ENCODE measurements at places on chromosomes 3 and 15. TPM values are rescaled to one million over a fixed set of nuclear protein-coding genes. Genes with fewer than 3 reads are reported as not detected.

DNA sequence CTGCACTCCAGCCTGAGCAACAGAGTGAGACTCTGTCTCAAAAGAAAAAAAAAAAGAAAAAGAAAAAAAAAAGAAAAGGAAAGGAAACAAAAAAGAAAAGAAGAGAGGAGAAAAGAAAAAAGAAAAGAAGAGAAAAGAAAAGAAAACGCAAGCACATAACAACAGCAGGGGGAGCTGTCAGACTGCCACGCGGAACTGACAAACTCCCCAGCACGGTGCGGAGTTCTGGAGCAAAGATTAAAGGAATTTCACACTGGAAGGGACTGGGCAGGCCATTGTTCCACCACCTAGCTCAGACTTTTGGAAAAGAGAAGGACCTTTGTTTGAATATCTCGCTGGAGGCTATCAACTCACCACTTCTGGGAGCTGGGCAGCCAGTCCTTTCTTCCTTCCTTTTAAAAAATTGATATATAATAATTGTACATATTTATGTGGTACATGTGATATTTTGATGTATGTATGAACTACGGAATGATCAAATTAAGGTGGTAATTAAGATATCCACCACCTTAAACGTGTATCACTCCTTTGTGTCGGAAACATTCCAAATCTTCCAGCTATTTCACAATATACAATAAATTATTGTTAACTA lies 40.5 kb downstream of the DPPA2 start:
- H3K4me1 ChIP-seq = no peaks in the 10 kb centered on the region
- no peak overlapping the region for H3K4me3 ChIP-seq
- H3K36me3 ChIP-seq = no peaks in the 10 kb centered on the region
- no peaks in the 10 kb centered on the region for H3K27me3 ChIP-seq

- H3K36me3 ChIP-seq = no peaks in the 10 kb centered on the region
- H3K4me1 ChIP-seq = no peaks in the 10 kb centered on the region
- no peak overlapping the region for H3K4me3 ChIP-seq
- H3K27ac ChIP-seq = no peak overlapping the region
- DNase-seq = no peak
Measured at GRCh38 chr3:182739619-182740018, 53.7 kb upstream of the ATP11B start.

DNA sequence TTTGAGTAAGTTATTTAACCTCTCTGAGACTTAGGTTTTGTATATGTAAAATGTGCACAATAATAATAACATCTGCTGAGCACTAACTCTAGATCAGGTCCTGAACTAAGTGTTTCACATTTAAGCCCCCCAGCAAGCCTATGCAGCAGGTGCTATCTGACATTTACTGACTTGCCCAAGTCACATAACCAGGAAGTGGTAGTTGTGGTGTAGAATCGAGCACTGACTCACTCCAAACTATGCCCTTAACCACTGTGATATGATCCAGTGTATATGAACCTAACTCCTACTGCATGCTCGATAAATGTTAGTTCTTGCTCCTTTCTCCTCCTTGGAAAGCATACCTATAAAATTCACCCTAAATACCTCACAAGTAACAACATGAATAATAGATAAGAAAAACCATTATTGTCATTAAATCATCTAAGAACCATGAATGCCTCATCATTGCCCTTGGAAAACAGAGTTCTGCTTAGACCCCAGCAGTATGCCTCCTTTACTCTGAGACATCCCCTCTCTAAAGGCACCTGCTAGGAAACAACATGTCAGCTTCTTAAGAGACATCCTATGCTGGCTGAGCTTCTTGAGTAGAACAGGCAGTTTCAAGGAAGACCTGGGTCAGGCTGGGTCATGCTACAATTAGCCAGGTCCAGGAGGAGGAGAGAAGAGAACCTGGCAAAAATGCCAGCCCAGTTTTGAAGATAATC lies 3.0 kb upstream of the SHC4 start:
- no peak overlapping the region for H3K27ac ChIP-seq
- peaks cover 32% of the 10 kb centered on the region for H3K27me3 ChIP-seq
- no peak for DNase-seq
- H3K4me3 ChIP-seq = no peak overlapping the region
- H3K36me3 ChIP-seq = no peaks in the 10 kb centered on the region

DNA sequence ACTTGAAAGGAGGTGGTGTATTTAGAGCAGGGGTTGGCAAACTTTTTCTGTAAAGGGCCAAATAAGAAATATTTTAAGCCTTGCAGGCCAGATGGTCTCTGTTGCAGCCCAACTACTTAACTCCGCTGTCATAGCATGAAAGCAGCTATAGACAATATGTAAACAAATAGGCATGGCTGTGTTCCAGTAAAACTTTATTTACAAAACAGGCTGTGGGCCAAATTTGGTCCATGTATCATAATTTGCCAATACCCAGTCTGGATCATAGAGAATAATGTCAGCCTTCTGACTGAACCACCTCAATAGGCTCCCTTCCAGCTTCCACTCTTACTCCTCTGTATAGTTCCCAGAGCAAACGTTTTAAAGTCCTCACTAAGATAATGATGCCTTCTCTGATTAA lies 638.8 kb upstream of the CFAP20DC start:
- no peaks in the 10 kb centered on the region for H3K4me1 ChIP-seq
- H3K27ac ChIP-seq = no peak overlapping the region
- no peak overlapping the region for H3K4me3 ChIP-seq
- DNase-seq = no peak
- no peaks in the 10 kb centered on the region for H3K27me3 ChIP-seq

GRCh38 chr3:174951498-174952005 lies 92.4 kb downstream of the NAALADL2 start:
- H3K4me3 ChIP-seq = no peak overlapping the region
- DNase-seq = no peak
- no peaks in the 10 kb centered on the region for H3K4me1 ChIP-seq
- H3K36me3 ChIP-seq = no peaks in the 10 kb centered on the region

DNA sequence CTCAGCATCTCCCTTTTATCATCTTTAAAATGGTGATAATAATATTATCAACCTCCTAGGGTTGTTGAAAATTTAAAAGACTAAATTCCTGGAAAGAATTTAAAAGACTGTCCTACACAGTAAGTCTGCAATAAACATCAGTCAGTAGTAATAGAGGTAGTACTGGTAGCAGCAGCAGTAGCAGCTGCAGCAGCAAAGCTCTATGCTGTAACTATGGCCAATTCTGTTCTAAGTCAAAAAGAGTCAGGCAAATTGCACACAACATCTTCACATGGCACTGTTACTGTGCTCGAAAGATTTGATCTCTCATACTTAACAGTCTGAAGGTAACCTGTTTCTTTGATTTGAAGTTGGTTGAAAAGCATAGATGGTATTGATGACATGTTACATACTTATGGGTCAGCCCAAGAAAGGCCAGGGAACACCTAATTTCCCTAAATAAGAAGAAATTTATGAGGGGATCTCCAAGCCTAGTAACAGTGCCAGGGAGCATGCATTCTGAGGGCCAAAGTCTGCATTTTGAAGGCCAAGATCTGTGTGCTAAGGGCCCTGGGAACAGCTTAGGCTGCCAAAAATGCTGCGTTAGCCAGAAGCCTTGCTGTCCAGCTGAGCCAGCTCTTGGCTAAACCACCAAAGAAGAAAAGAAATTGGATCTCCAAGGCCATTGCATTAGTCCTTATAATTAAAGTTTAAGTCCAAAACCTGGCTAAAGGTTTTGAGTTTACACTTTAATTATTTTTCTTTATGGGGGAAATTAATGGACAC lies 68.2 kb downstream of the SIDT1 start:
- H3K27me3 ChIP-seq = no peaks in the 10 kb centered on the region
- H3K4me1 ChIP-seq = no peaks in the 10 kb centered on the region
- no peak overlapping the region for H3K4me3 ChIP-seq
- DNase-seq = no peak

- no peaks in the 10 kb centered on the region for H3K36me3 ChIP-seq
- H3K27me3 ChIP-seq = no peaks in the 10 kb centered on the region
- no peak overlapping the region for H3K4me3 ChIP-seq
- H3K27ac ChIP-seq = no peak overlapping the region
Measured at GRCh38 chr15:97576929-97577645, 383.4 kb upstream of the ARRDC4 start.

DNA sequence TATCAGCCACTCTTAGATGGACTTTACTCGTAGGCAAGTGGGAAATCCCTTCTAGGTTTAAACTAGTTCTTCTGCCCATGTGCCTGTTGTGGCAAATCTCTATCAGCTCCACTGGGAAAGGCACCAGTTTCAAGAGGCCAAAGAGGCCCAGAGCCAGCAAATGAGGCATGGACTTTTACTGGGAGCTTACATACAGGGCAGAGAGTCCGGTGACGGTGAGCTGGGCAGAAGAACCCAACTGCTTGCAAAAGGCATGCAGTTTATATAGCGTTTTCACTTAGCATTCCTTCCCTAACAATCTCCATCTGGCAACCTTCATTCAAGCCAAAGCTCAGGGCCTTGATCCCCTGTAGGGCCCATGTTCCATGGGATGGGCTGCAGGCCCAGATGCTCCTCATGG lies 93.0 kb upstream of the C3orf80 start:
- no peak overlapping the region for H3K27ac ChIP-seq
- no peaks in the 10 kb centered on the region for H3K27me3 ChIP-seq

- DNase-seq = no peak
- peaks cover 94% of the 10 kb centered on the region for H3K36me3 ChIP-seq
- H3K27me3 ChIP-seq = no peaks in the 10 kb centered on the region
- H3K4me1 ChIP-seq = peaks cover 15% of the 10 kb centered on the region
Measured at GRCh38 chr3:149152420-149152819, 23.0 kb downstream of the HPS3 start.

DNA sequence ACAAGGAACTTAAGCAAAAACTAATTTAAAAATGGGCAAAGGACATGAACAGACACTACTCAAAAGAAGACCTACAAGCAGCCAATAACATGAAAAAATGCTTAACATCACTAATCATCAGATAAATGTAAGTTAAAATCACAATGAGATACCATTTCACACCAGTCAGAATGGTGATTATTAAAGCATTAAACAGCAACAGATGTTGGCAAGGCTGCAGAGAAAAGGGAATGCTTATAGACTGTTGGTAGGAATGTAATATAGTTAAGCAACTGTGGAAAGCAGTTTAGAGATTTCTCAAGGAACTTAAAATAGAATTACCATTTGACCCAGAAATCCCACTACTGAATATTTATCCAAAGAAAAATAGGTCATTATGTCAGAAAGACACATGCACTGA lies 482.2 kb downstream of the SQOR start:
- no peak overlapping the region for H3K27ac ChIP-seq
- H3K36me3 ChIP-seq = no peaks in the 10 kb centered on the region
- H3K4me1 ChIP-seq = no peaks in the 10 kb centered on the region
- no peak for DNase-seq

DNA sequence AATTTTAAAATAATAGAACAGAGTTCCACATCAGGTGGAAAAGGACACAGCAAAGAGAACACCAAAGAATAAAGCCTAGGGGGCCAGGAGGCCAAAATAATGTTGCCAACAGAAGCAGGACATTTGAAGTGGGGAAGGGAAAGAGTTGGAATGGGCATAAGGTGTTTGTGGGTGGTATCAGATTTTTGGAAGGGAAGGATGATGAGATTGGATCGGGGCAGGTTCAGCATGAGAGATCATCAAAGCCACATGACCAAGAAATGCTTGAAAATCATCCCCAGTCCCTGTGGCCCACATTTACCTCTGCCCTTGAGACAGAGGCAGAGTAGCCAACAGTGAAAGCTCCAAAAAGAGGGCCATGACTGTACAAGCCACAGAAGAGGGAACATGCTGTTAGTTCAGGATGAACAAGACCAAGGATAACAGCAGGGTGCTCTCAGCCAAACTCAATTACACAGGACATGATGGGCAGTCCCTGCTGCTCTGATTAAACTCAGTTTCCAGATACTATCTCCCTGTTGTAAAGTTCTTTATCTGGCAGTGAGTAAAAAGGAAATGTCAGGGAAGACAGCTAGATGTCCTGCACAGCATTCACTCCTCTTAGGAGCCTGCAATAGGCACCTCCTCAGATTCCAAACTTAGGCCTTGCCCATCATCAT lies 32.5 kb downstream of the RAB27A start:
- H3K36me3 ChIP-seq = no peaks in the 10 kb centered on the region
- H3K4me1 ChIP-seq = peaks cover 39% of the 10 kb centered on the region
- no peaks in the 10 kb centered on the region for H3K27me3 ChIP-seq
- H3K27ac ChIP-seq = no peak overlapping the region
- DNase-seq = no peak

GRCh38 chr3:39990532-39990931 lies 181.1 kb downstream of the MYRIP start:
- DNase-seq = no peak
- no peak overlapping the region for H3K4me3 ChIP-seq
- no peaks in the 10 kb centered on the region for H3K4me1 ChIP-seq
- no peaks in the 10 kb centered on the region for H3K36me3 ChIP-seq
- H3K27ac ChIP-seq = no peak overlapping the region

DNA sequence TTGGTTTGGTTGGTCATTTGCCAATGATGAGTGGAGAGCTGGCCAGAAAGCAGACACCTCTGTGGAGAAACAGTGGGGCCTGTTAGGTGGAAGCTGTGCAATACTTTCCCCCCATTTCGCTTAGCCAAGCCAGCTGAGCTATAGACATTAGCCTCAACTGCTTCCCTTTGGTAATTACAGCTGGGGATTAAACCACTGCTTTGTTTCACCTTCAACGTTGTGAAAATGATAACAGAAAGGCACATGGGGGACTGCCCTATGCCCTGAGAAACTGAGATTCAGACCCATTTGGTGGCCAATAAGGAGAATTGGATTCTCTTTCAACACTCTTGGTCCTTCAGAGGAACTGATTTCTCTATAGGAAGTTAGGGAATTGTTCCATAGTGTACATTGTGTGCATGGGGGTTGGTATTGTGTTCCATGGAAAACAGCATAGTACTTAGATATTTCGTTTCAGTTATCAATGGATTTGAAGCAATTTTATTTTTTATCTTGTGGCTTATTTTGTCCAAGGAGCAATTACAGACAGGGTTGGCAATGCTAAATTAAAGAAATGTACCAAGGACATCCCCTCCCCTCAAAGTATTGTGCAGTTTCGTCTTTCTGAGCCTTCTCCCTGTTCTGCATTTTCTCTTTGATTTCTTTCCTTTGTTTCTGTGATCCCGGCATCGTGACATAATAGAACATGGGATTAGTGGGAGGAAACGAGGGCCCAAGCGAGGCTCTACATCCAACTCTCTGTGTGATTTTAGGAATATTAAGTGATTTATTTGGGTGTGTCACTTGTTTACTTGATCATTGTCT lies 194.3 kb downstream of the FNDC3B start:
- no peak overlapping the region for H3K27ac ChIP-seq
- peaks cover under 1% of the 10 kb centered on the region for H3K36me3 ChIP-seq
- no peaks in the 10 kb centered on the region for H3K27me3 ChIP-seq
- no peak overlapping the region for H3K4me3 ChIP-seq
- H3K4me1 ChIP-seq = no peaks in the 10 kb centered on the region

GRCh38 chr15:65076486-65077290 lies at the start of gene KBTBD13:
Gene KBTBD13, plus strand, starts transcription at chr15:65076746. Its CDS starts 70 bp downstream, at chr15:65076816.
- H3K27ac ChIP-seq = no peak within 1 kb of the TSS
- no peak within 1 kb of the TSS for H3K4me3 ChIP-seq
- H3K27me3 ChIP-seq = peaks cover 18% of the 10 kb centered on the region

GRCh38 chr3:70824078-70824477 lies 511.6 kb upstream of the MDFIC2 start:
- H3K27ac ChIP-seq = no peak overlapping the region
- H3K4me1 ChIP-seq = no peaks in the 10 kb centered on the region
- no peaks in the 10 kb centered on the region for H3K36me3 ChIP-seq
- no peaks in the 10 kb centered on the region for H3K27me3 ChIP-seq

The SPTSSB gene
- total RNA-seq = not detected

The SLC25A36 gene
- total RNA-seq = 91.5 TPM

The KNG1 gene
- not detected for total RNA-seq

Data from lower lobe of right lung (tissue), 2 donors.